NCI-H345 (cell line): ENCODE measurements at places on chromosomes 1 and 21.

DNA sequence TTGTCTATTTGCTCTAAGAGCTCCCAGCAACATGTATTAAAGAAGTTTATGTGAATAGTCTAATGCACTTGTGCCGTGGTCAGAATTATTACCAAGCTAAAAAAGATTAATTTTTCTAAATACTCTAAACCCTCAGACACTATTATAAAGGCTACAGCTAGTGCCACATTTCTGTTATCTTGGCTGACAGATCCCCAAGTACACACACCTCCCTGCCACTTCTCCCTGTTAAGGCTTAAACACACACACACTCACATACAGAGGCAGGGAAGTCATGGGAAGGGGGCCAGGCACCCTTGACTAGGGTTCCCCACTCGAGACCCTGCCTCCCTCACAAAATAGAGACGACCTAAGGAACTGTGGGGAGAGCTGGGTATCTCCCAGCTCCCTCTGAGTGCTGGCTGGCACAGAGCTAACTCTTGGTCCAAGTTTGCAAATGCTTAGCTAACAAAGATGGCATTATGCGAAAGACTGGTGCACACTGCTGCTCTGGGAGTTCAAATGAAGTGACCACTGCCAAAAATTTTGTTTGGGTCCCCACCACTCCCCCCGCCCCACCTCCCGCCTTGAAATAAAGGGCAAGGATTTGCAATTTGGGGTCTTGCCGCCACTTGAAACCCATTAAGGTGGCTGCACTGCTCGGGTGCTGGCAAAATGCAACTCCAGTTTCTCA, 9.8 kb downstream of the SSBP3 start:
- DNase-seq = no peak

DNA sequence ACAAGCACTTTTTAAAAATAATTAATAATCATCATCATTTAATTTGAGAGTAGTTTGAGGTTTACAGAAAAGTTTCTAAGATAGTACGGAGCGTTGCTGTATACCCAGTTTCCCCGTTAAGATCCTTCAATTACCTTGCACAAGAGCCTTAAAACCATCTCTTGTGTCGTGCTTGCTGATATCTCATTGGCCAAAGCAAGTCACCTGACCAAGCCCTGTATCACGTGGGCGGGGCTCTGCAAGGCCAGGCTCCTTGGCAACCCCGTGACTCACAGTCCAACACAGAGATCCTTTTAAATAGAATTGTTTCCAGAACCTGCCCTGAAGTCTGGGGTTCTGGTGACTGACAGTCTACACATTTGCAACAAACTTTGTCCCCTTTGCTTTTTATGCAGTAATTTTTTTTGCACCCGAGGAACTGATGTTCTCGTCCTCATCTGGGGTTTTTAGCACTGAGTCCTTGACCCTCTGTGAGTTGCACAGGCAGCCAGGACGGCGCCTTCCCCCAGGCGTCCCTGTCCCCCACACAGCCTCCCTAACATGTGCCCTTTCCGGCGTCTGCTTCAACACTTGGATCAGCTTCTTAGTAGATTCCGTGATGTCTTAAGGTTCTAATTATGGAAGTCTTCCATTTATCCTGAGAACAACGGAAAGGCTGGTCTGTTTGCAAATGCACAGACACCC, 183.3 kb upstream of the TMEM51 start:
- DNase-seq = no peak

- no peak for DNase-seq
These were observed 229.9 kb downstream of the TTLL7 start for GRCh38 chr1:83769072-83769471.

DNA sequence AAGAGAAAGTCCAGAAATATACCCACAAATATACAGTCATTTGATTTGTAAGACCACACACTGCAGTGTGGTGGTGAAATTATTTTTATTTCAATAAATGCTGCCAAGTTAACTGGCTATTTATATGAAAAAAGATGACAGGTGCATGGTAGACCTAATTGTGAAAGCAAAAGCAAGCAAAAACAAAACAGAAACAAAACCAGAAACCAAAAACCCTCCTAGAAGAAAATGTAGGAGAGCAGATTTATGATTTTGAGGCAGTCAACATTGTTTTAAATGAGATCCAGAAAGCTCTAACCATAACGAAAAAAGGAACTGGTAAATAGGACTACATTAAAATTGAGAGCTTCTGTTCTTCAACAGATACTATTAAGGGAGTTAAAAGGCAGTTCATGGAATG, 303.6 kb downstream of the PRDM2 start:
- no peak for DNase-seq

GRCh38 chr21:17709266-17709611, 96.5 kb upstream of the BTG3 start:
- DNase-seq = no peak

DNA sequence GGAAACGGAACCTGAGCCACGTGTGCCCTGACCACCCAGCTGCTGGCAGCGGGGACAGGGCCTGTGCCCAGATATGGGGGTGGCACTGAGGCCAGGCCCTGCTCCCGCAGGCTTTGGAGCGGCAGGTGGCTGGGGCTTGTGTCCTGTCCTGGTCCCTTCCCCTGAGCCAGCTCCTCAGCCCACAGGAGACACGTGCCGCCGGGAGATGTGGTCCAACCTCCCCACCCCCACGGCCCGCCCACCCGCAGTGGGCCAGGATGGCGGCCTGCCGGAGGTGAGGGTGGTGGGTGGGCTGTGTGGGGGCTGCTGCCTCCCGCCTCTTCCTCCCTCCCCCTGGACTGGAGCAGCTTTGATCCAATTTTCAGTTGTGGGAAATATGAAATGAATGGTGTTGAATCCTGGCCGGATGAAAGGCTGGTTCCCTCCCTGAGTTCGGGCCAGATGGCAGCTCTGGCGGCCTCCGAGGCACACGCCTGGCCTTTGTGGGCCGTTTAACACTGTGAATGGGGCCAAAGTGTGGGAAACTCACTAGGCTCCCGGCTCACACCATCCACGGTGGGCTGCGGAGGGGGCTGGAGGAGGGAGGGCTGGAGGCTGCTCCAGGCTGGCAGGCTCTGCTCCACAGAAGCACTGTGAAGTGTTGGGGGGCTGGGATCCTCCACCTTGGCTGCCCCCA, 2.6 kb upstream of the HES5 start:
- DNase-seq = no peak
